ENCODE measurements at places on chromosomes 5 and 9. TPM values are rescaled to one million over a fixed set of nuclear protein-coding genes. Genes with fewer than 3 reads are reported as not detected.

The TARS1 gene
- total RNA-seq: 437 TPM

The AGXT2 gene
- not detected for total RNA-seq

The MTMR12 gene
- 23.7 TPM for total RNA-seq

The MOCS2 gene
- 18.8 TPM for total RNA-seq

The GMCL2 gene
- total RNA-seq: not detected

The GABRB2 gene
- not detected for total RNA-seq

Measured in tracheal epithelial cell (primary cell).